Bronchial smooth muscle cell (primary cell): ENCODE measurements at places on chromosomes 6 and 20. TPM values are rescaled to one million over a fixed set of nuclear protein-coding genes. Genes with fewer than 3 reads are reported as not detected.

The GCNT2 gene
- 0.32 and 0.60 TPM in 2 replicates for total RNA-seq

The SLPI gene
- total RNA-seq = 1.1 and 2.8 TPM in 2 replicates

The VPS52 gene
- 46.5 and 49.3 TPM in 2 replicates for total RNA-seq

The PLN gene
- total RNA-seq = under 0.01 TPM in 1 of 2 replicates, not detected in the other

The CLVS2 gene
- total RNA-seq = under 0.01 TPM in 1 of 2 replicates, not detected in the other

The CLIC5 gene
- total RNA-seq = not detected in 2 replicates

The PRDM13 gene
- not detected in 2 replicates for total RNA-seq

The EPB41L2 gene
- 68.6 and 83.5 TPM in 2 replicates for total RNA-seq

The CDYL gene
- total RNA-seq = 14.3 and 14.9 TPM in 2 replicates

The COX4I2 gene
- total RNA-seq = 0.43 TPM in 1 of 2 replicates, not detected in the other

The PTPN1 gene
- total RNA-seq = 19.3 and 19.5 TPM in 2 replicates

The SMOC2 gene
- total RNA-seq = not detected in 2 replicates

The FAXC gene
- total RNA-seq = 0.16 and 0.26 TPM in 2 replicates

The OR2H2 gene
- not detected in 2 replicates for total RNA-seq
